ENCODE measurements at places on chromosomes 5 and 9.
A peak's percentile ranks its signal among the peaks of the same experiment; 100 is the strongest.

GRCh38 chr9:72826996-72827949, 125.6 kb downstream of the ALDH1A1 start:
- no peak for DNase-seq

GRCh38 chr5:76175051-76175666, 92.0 kb downstream of the SV2C start:
- peak; percentile 52 for DNase-seq

DNA sequence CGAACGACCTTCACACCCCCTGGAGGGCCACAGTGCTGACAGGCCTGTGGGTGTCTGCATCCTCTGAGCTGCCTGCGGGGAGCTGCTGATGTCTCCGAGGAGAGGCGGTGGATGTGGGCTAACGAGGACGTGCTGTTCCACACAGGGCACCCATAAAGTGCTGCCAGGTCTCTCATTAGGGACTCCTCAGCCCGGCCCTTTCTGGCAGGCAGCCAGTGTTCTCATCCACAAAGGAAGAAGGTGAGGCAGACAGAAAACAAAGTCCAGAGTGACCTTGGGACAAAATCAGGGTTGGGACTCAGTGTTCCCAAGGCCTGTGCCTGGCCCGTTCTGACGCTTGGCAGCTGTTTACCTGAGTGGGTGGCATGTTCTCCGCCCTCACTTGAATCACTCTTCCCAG, 29.3 kb downstream of the CARTPT start:
- DNase-seq, result no peak

DNA sequence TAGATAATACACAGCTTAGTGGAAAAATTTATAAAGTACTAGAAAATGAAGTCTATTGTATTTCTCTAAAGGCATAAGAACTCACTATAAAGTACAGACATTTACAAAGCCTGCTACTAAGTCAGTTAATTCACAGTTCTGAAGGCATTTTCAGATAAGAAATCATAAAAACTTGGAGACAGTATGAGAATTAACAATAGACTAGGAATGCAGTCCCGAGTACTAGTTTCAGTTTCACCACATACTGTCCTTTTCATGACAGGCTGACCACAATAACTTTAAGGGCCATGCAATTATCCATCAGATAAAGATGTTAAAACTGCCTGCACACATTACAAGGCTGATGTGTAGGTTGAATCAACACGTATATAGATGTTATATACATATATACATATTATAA, 362.6 kb upstream of the SMC2 start:
- no peak for DNase-seq

GRCh38 chr9:34589636-34590380, at the start of gene CNTFR:
TSS of gene CNTFR (minus strand) at chr9:34589724. CDS start at chr9:34568981, 20,743 bp downstream.
- DNase-seq, result no peak

DNA sequence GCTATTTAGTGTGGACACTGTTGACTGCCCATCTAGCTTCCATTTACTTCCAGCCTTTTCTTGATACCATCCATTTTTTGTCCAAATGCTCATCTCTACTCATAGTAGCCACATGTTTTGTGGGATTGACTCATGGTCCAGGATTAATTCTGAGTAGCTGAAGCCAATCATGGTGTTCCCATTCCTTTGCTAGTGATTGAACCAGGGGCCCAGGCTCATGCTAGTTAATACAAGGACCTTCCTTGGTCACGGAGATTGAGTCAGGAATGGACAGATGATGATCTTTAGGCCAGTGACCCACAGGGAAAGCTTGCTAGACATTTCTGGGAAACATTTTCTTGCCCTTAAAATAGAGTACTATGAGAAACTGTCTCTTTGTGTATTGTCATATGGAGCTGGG, 272.9 kb upstream of the RIOK2 start:
- no peak for DNase-seq

DNA sequence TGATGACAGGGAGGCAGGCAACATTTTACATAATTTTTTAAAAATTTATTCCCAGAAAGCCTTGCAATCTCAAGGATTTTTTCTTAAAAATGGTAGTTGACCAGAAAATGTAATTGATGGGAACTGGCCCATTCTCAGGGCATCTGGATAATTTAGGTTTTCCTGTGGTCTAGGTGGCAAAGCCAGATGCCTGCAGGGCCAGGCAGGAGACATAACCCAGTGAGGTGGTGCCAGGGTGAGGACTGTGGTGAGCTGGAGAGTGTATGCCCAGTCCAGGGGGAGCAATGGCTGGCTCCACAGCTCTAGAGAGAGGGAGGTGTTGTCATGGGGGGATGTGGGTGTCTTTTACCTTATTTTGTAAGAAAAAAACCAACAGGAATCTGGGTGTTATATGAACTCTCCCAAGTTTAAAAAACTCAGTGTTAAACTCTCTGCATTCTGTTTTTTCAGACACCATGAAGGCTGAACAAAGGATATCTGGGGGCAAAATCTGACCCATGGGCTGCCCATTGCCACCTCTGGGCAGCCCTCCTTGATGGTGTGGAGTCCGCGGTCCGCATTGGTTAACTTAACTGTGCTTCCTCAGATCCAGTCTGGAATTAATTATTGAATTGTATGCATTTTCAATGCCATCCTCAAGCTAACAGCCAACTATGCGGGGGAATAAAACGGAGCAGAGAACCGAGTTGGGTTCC, 43.9 kb downstream of the BOD1 start:
- DNase-seq, result no peak

GRCh38 chr9:98584059-98584458, 124.7 kb downstream of the GABBR2 start:
- DNase-seq, result peak; percentile 9

DNA sequence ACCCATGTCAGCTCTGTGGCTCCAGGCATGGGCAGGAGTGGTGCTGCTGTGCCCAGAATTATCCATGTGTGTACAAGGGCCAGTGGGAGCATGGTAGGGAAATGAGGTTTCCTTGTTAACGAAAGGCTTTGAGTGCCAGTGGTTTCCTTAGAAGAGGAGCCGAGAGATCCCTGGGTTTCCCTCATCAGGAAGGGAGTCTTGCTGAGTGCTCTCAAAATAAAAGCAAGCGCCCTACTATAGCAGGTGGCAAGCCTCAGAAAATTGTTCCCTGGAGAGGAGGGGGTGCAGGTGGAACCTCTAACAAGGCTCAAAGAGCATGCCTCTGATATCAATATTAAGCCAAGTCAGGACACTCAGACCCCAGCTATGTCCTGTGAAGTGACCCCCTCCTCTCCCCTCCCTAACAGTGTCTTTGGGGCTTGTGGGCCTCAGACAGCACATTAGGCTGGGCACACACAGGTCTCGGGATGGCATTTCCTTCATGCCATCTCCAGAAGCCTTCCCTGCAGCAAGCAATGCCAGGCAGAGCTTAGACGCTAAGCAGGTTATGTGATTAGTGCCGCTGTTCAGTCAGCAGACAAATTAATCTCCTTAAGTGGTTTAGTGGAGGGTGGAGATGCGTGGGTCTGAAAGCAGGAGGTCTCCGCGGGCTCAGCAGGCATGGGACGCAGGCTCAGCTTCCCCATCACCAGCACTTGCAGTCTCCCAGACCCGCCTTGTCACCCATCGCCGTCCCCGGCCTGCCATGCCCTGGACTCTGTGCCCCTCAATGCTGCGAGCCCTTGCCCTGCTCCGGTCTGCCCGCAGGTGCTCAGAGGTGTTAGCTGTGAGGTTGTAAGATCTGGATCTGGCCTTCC, 60.0 kb upstream of the RARS1 start:
- DNase-seq, result no peak

GRCh38 chr5:74919041-74919440, 52.9 kb upstream of the FAM169A start:
- DNase-seq, result no peak

DNA sequence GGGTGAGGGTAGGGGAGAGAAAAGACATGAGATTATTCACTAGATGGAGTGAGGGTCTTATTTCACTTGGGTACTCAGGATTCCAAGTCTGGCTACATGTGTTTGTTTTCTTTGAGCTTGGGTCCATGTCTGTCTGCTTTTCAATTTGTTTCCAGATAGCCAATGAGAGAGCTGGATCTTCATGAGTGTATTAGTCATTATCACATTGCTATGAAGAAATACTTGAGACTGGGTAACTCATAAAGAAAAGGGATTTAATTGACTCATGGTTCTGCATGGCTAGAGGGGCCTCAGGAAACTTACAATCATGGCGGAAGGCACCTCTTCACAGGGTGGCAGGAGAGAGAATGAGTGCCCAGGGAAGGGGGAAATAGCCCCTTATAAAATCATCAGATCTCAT, 196.8 kb upstream of the TRIM32 start:
- DNase-seq, result no peak

- DNase-seq, result no peak
These were observed 166.8 kb upstream of the IER5L start for GRCh38 chr9:129344641-129345495.

- DNase-seq, result peak; percentile 70
These were observed 210.7 kb upstream of the SLC24A2 start for GRCh38 chr9:19999491-20000057.

DNA sequence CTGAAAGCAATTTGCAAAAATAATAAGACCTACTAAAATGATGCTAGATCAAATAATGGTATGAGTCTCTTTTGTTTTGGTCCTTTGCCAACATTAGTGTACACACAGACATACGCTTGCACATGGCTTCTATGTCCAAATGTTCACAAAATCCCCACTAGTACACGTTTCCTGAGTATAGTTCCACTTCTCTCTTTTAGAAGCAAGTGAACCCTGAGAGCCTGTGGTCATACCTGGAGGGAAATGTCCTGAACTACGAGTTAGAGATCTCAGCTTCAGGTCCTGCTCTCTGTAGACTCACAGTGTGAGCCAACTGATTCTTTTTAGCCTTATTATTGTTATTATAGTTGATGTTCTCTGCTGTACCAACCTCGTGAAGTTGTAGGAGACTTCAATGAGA, 47.3 kb upstream of the ACTBL2 start:
- DNase-seq, result no peak

GRCh38 chr5:80195837-80196400, 59.9 kb downstream of the SERINC5 start:
- DNase-seq, result no peak

DNA sequence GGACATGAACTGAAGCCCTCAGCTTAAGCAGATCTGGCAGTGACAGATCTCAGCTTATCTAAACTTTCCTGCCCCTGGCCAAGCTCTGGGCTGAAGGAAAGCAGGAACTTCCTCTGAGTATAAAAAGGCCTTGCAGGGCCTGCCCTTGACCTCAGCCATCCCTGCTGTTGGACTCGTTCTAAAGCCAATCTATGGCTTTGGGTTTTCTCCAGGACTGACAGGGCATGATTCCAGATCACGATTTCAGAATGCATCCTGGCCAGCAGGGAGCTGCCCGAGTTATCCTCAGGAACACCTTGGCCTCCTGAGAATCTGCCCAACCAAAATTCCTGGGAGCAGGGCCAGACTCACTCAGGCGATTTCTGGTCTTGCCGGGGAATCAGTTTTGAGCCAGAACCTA, 502.7 kb downstream of the TLE4 start:
- no peak for DNase-seq

GRCh38 chr5:180090769-180091546, 19.4 kb upstream of the RNF130 start:
- peak; percentile 25 for DNase-seq

DNA sequence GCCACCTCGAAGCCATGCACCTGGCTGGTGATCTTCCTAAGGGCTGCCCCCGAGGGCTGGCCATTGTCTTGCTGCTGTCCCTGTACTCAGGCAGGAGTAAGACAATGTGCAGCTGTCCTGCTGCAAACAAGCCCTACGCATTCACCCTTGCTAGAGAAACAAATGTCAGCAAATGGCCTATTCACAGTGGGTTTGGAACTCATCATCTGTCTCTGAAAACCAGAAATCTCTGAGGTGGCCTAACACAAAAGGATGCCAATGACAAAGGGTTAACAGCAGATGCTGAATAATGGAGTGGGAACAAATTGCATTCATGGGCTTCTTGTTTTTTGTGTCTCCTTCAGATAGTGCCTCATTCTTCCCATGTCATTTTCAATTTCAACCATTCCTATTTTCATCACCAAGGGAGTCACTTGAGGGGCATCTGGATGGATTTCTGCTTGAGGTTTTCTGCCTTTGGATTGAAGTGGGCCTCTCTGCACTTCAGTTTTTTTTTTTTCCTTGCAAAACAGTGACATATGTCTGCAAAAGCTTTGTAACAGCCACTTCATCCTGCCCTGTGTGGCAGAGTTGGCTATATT, 261.6 kb upstream of the VLDLR start:
- DNase-seq, result no peak

DNA sequence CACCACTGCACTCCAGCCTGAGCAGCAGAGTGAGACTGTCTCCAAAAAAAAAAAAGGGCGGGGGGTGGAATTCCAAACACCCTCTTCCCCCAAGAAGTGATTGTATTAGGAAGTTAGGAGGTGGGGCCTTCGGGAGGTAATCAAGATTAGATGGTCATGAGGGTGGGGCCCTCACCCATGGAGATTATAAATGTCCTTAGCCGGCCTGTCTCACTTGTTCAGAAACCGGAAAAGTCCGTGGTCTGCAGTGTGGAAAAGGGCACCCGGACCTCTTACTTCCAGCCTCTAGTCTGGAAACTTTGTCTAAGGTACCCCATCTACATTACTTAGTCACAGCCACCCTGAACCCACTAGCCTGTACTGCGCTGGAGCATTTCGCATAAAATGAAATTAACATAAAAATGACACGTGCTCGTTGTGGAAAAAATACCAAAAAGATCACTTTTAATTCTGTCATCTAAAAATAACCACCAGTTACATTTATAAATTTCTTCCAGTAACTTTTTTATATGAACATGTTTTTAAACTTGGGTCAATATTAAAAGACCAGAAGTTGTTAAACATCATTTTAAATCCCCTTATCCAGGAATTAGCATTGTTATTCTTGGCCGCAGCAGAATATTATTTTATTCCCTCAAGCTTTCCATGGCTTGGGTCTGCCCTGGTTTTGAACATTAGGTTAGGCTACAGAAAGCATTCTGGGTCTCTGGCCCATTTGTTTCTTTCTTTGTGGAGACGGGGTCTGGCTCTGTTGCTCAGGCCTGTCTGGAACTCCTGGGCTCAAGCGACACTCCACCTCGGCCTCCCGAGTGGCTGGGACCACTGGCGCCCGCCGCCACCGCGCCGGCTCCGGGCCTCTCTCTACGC, 1.2 kb upstream of the CKS2 start:
- DNase-seq, result peak; percentile 13

Measured in stimulated activated naive CD8-positive, alpha-beta T cell treated with anti-CD3 and anti-CD28 coated beads, Interleukin-15, Interleukin-2, amounts not matched to agents 100 U/mL and 50 U/mL, for 24 hours (primary cell).